ENCODE measurements at places on chromosomes 11 and 22.
A peak's percentile ranks its signal among the peaks of the same experiment; 100 is the strongest.

- DNase-seq = peak; percentile 20
Measured at GRCh38 chr11:124329787-124330478, 9.9 kb upstream of the OR8D2 start.

- DNase-seq = no peak
Measured at GRCh38 chr22:20829491-20830134, 29.0 kb downstream of the PI4KA start.

GRCh38 chr11:25988178-25988577 lies 343.8 kb upstream of the ANO3 start:
- no peak for DNase-seq

DNA sequence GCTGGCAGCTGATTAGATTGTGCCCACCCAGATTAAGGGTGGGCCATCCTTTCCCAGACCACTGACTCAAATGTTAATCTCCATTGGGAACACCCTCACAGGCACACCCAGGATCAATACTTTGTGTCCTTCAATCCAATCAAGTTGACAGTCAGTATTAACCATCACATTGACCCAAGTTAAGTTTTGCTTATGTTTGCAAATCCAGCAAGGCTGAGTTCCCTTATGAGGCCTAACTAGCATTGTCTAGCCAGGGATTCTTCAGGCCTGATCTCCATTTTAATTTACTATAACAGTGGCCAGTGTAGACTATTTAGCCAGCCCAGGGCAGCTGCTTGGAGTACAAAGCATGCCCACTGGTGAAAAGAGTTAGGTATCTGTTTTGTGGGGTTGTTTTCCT lies 2.3 kb upstream of the KCTD14 start:
- no peak for DNase-seq

GRCh38 chr22:25451480-25452114 lies 112.9 kb upstream of the GRK3 start:
- DNase-seq = no peak

DNA sequence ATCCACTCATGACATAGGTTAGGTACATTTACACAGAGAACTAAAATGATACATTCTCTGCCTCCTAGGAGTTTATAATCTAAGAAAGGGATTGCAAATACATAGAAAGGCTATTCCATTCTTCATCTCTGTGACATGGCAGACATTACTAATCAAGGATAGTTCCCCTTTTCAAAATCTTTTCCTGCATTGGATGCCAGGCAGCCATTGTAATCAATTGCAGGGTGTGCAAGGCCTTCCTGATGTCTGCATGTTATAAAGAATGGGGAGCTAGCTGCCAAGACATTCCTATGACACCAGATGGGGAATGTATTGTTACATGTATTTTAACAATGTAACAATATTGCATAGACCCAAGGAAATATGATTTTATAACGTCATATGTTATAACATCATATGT lies 82.0 kb downstream of the KIRREL3 start:
- peak; percentile 51 for DNase-seq

DNA sequence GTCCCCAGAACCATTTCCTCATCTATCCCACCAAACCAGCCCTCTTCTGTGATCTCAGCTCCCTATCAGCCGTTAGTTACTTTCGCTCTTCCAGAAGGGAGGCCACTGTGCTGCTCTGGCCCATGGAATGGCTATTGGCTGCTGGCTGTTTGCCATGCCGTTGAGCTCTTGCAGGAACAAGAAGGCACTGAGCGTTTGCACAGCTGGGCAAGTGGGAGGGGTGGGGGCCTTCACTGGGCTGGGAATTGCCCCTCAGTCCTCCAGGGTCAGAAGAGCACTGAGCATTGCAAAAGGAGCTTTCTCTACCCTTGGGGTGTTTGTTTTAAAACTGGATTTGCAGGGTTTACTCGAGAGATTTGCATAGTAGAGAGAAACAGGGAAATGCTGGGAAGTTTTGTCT lies 129.0 kb upstream of the PARVA start:
- DNase-seq = no peak

- no peak for DNase-seq
Measured at GRCh38 chr11:74572349-74572748, 20.0 kb upstream of the POLD3 start.

GRCh38 chr11:128532572-128533091 lies 54.7 kb downstream of the ETS1 start:
- no peak for DNase-seq

DNA sequence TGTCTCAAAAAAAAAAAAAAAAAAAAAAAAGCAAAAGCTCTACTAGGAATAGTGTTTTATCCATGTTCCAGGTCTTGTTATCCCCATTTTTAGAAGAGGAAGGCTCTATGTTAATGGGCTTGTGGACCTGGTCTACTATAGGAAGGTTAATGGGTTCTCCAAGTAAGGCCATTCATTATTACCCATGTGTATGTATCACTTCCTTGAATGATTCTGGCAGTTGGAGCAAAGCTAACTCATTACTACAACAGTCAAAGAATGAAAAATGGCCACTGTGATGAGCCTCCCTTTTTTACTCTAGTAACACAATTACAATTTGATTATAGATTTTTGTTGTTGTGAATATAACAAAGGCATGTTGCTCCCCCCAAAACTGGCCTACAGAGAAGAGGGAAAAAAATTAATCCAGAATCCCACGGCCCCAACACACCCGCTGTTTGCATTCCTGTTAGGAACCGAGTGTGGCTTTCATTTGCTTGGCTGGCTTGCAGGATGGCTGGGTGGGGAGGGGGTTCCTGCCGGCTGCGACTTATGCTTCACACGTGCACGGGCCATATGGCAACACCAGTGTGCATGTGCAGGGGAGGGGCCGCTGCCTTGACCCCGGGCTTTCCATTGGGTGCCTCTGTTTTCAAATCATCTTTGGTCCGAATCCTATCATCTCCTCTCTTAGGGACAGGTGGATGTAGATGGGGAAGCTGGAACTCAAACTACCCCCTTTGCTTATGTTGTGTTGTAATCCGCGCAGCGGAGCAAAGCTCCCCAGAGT lies 148.8 kb downstream of the HIPK3 start:
- DNase-seq = no peak

DNA sequence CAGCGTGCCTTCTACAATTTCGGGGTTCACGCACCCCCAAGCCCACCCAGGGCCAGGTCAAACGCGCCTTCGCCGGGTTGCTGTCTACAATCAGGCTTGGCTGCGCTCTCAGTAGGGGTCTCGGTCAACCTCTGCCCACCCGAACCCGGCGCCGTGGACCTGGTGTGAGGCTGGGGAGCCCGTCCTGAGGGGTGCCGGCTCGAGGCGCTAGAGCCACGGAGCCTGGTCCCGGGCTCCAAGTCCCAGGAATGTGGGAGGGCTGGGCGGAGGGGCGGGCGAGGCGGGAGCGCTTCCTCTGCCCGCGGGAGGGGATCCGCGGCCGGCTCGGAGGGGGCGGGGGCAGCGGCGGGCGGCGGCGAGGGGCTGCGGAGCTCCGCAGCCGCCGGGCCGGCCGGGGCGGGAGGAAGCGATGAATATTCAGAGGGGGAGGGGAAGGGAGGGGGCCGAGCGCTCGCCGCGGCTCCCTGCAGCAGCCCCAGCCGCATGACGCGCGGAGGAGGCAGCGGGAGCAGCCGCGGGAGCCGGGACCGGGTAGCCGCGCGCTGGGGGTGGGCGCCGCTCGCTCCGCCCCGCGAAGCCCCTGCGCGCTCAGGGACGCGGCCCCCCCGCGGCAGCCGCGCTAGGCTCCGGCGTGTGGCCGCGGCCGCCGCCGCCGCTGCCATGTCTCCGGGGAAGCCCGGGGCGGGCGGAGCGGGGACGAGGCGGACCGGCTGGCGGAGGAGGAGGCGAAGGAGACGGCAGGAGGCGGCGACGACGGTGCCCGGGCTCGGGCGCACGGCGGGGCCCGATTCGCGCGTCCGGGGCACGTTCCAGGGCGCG lies at the start of gene PTPRJ:
PTPRJ (plus strand) TSS at position 472 of the 819 bp plus-strand sequence. CDS start 354 bp downstream, outside the sequence.
- DNase-seq = peak; percentile 59

DNA sequence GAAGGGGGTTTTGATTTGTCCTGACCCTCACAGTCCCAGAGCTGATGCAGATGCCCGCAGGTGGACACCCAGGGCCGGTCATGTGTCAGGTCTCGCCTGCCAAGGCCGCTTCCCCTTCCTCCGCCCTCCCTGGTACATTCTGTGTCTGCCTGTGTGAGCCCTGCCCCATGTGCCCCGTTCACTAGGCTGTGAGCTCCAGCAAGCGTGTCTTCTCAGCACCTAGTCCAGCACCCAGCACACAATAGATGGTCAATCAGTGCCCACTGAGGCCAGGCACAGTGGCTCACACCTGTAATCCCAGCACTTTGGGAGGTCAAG lies 29.9 kb upstream of the PPARA start:
- DNase-seq = no peak

DNA sequence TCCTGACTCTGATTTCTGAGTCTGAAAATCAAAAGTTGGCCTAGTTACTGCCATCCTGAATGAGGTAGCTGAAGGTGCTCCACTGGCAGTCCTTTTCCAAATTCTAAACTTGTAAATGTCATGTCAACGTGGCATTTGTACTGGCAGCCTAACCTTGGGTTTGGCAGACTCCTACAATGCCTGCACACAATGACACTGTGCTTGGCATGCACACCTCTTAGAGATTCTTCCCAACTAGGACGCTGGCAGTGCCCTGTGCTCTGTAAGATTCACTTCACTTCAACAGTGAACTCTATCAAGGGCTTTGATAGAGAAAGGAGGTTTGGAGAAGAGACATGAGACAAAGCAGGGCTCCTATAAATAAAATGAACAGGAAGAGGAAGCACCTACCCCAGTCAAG lies 21.9 kb upstream of the PPP2R1B start:
- DNase-seq = no peak

DNA sequence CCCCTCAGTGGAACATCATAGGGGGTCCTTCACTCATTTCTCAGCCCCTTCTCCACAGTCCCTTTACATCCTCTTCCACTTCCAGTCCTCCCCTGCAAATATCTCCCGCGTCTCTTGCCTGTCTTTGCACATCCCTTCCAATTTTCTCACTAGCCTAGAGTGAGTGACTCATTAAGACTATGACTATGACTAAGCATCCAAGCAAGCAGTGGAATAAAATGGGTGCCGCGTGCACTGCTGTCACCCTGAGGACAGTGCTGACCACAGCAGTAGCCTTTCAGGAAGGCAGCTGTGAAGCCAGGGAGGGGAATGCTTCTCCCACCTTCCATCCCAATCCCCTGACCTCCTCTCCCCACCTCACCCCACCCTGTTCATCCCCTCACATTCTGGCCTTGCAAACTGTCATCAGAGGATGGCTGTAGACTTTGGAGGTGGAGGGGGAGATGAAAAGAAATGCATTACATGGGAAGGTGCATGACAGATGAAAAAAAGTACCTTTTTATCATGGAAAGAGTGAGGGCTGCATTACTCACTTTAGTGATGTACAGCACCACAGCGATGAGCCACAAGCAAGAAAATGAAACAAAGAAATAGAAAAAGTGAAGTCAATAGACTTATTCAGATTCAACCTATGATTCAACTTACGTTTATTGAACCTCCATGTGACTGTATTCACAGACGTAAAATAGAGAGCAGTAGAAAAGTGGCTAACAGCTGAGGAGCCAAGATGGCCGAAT lies 948.2 kb downstream of the NTM start:
- DNase-seq = peak; percentile 64

DNA sequence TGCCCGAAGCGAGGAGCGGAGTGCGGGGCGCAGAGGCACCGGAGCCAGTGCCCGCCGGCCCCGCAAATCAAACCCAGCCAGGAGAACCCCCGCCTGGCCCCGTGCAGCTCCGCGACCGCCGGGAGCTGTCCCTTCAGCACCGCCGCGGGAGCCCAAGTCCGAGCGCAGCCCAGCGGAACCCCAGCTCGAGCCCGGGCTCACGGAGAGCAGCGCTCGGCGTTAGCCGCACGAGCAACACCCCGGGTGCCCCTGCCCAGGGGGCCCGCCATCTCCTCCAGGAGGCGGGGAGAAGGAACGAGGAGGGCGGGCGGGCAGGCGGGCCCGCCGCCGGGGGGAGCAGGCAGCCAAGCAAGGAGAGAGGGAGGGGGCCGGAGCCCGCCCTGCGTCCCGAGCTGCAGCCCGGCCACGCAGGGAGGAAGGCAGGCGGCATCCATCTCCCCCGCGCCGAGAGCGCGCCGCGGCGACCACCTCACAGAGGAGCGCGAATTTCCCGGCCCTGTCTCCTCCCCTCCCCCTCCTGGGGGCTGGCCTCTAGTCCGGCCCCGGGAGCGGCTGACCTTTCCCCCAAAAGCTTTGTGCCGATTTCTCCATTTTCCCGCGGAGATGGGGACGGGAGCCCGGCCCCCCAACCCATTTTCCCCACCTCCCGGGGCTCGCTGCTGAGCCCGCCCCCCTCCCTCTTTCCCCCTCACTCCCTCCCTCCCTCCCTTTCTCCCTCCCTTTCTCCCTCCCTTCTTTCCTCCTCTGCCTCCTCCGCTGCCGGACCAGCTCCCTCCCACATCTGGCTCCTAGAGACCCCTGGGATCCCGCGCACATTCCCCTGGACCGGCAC lies 621 bp downstream of the KCNC1 start:
- DNase-seq = peak; percentile 71

- no peak for DNase-seq
Measured at GRCh38 chr22:50432131-50432876, 42.5 kb downstream of the SBF1 start.

DNA sequence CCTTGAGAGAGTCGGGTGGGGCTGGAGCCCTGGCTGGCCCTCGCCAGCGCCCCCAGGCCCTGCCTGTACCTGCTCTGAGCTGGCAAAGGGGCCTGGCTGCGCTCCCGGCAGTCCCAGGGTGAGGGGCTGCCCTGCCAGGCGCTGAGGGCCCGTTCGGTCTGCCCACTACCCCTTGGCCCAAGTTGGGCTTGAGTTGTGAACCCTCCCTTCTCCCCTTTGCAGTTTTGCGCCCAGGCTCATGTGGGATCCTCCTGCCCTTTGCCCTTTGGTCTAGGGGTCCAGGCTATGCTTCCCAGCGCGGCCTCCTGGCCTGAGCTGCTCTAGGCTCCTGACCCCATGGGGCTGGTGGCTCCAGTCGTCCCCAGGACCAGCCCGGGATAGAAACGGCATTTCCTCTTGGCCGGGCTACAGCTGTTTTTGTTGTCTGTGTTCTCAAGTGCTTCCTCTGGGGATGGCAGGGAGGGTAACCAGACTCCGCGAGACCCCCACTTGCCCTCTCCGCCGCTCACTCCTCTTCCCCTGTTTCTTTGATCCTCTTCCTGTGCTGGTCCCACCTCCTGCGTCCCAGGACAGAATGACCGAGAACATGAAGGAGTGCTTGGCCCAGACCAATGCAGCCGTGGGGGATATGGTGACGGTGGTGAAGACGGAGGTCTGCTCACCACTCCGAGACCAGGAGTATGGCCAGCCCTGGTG lies 34.9 kb downstream of the PRDM11 start:
- DNase-seq = no peak

- DNase-seq = peak; percentile 66
Measured at GRCh38 chr11:66022401-66023185, 3.7 kb downstream of the CATSPER1 start.

Data from M059J (cell line).